Epithelial cell of prostate (primary cell): ENCODE measurements at places on chromosomes 4 and X.

GRCh38 chr4:169931964-169932363, 94.2 kb downstream of the MFAP3L start:
- no peak for DNase-seq

GRCh38 chr4:13907255-13907751, 279.8 kb upstream of the BOD1L1 start:
- DNase-seq: peak; percentile 88

DNA sequence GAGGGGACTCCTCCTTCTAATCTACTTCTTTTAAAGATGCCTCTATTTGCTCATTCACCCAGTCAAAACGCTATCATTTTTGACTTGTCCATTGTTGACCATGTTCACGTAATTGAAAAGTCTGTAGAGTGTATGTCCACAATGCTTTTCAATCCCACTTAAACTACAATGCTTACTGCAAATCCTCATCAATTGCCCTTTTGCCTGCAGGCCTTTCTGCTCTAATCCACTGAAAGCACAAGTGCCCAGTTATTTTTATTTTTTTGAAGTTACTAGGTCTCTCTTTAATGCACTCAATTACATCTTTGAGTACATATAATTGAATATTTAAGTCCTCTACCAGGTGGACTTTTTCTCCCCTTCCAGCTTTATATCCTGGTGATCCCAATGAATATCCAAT, 437.4 kb downstream of the PDGFC start:
- no peak for DNase-seq

- DNase-seq: no peak
Measured at GRCh38 chrX:49205443-49205842, 5.5 kb upstream of the SYP start.

GRCh38 chr4:118947095-118947494, 58.4 kb downstream of the SYNPO2 start:
- DNase-seq: no peak

GRCh38 chr4:183401473-183401872, 43.0 kb upstream of the CDKN2AIP start:
- DNase-seq: no peak

DNA sequence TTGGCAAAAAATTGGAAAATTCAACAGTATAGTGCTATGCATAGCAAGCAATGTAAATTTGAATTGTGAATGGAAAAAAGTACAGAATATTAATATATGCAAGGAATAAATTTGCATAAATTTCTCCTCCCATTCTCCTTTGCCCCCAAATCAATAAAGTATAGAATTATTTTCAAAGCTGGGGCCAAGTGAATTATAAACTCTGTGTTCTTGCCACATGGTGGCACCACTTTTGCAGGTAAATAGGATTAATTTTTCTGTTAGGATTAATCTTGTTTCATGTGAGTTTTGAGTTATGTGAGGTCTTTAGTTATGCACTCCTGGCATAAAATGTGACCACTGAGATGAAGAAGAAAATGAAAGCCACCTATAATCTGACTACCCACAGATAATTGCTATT, 19.9 kb downstream of the COPS4 start:
- no peak for DNase-seq

DNA sequence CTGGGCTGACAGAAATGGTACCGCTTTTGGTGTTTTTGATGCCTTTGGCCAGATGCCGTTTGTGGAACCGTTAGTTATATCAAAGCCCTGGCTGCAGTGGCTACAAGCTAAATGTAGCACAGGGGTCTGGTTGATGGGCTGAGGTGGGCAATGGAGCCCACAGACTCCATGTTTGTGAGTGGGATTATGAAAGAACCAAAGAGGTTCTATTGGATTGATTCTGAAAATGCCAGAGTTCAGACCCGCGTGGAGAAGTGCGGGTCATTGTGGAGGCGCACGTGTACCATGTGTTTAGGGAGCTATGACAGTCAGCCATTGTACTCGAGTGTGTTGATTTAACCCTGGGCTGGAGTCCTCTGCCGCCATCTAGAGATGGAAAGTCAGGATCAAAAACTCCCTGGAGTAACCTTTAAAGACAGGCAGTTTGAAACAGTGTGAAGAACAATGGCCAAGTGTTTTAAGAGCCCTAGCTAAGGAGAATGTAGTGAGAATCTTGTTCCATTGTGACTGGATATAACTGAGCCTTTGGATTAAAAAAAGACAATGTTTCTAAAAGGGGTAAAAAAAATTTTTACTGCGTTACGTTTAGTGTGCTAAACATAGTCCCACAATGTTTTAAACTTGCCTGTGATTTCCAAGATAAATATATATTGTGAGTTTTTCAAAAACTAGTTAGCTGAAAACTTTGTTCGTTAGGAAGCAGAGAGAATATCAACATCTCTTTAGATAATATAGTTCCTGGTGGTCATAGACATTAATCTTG, 12.7 kb downstream of the ART3 start:
- no peak for DNase-seq

DNA sequence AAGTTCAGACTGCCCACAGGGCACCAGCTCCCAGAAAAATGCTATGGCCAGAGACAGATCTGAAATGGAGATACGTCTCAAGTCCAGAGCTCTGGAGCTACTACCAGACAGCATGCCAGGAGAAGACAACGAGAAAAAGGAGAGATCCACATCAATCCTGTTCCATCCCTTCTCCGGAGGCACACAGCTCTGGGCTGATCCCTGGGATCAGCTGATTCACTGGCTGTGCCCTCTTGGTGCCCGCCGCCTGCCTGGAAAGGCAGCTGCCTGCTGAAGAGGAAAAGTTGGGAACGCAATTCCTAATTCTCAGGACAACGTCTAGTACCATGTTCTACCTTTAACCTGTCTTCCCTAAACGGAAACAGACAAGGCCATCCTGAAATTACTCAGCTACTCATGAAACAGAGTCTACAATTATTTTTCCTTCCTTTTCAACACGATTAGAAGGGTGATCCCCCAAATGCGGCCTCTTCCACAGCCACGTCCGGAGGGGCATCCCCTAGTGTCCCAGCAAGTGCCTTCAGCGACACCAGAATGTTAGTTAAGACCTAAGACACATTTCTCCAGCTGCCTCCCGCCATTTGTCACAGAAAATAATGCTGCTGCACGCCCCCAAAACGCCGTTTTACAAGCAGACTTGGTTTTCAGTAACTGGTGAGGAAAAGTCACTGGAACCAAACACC, 2.4 kb downstream of the ZFYVE28 start:
- DNase-seq: no peak

- DNase-seq: no peak
Measured at GRCh38 chr4:66017671-66018070, 347.4 kb upstream of the EPHA5 start.

DNA sequence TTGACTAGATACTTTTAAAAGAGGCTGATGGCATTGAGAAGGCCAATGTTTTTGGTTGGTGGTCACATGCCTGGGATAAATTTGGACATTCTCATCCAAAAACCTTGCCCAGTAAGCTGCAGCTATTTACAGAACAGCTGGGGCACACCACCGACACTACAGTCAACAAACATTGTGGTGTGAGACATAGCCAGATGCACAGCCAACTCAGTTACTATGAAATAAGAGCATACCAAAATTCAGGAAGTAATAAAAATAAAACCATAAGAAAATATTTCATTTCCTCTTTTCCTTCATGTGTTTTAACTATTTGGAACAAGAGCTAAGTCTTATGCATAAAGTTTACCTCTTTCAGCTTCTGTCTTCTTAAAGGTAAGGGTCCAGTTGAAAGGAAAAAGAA, 8.8 kb downstream of the PPM1K start:
- DNase-seq: no peak

- DNase-seq: no peak
Measured at GRCh38 chrX:75986976-75987375, 185.9 kb upstream of the PBDC1 start.

- DNase-seq: peak; percentile 12
Measured at GRCh38 chrX:152824841-152825374, 5.6 kb downstream of the CETN2 start.

DNA sequence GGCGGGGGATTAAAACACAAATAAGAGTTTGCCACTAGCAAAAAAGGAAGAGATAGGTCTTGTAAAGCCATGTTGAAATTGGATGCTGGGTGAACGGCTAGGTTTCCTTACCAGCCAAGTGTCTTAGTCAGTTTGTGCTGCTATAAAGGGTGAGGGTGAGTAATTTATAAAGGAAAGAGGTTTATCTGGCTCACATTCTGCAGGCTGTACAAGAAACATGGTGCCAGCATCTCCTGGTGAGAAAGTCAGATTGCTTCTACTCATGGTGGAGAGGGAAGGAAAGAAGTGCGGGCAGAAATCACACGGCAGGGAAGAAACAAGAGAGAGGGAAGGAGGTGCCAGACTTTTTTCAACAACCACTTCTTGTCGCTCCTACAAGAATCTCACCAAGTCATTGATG, 507.5 kb downstream of the SPOCK3 start:
- DNase-seq: no peak

DNA sequence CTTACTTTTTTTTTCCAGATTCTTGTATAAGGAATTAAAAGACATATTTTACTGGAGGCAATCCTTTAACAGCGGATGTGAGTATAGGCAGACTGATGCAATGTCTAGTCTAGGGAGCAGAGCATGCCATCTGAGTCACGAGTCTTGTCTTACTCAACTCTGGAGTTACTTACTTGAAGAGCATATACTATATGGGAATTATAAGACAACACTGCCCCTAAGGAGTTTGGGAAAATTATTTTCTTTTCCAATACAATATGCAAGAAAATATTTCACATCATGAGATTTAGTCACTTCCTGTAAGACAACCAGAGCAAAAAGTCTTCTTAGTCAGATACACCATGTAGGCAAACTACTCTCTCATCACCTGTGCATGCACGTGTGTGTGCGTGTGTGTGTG, 537.3 kb upstream of the FTHL17 start:
- peak; percentile 64 for DNase-seq

GRCh38 chr4:129362691-129363274, 266.8 kb downstream of the C4orf33 start:
- DNase-seq: no peak

GRCh38 chrX:76862509-76862908, 435.0 kb downstream of the MAGEE1 start:
- no peak for DNase-seq

- no peak for DNase-seq
Measured at GRCh38 chrX:21996872-21997455, 35.2 kb upstream of the PHEX start.

DNA sequence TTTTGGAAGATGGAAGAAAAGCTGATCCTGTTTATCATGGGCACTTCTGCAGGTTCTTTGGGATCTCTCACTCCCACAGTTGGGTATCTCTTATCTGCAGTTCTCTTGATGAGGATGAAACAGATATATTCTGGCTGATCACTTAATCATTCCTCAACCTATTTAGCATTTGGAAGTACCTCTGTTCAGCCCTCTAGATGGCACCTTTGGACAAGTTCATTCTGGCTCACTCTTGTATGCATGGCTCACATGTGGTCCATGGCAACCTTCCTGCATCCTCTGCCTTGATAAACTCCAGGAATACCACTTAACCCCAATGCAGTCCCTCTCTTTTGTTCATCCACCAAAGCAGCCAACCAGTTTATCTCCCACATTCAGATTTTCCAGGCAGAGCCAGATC, 74.2 kb downstream of the SMARCA5 start:
- no peak for DNase-seq

- no peak for DNase-seq
Measured at GRCh38 chr4:56026596-56026995, 77.9 kb downstream of the CEP135 start.

- no peak for DNase-seq
Measured at GRCh38 chrX:267771-268261, 13.4 kb upstream of the PLCXD1 start.

DNA sequence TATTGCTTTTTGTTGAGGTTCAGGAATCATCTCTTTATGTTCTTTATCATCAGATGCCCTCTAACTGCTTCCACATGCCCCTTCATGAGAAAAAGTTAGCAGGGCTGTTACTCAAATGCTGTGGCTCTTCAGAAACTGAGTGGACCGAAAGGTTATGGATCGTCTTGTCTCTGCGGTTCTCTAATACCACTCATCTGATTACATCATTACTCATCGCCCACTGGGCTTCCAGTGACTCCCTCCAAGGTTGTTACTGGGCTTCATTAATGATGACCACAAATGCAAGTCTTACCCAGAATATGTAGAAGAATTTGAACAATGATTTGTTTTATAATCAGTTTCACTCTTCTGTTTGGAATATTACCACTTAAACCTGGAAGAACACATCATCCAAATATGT, 67.7 kb downstream of the RWDD4 start:
- no peak for DNase-seq

- DNase-seq: no peak
Measured at GRCh38 chr4:67483868-67484602, 61.3 kb downstream of the CENPC start.

DNA sequence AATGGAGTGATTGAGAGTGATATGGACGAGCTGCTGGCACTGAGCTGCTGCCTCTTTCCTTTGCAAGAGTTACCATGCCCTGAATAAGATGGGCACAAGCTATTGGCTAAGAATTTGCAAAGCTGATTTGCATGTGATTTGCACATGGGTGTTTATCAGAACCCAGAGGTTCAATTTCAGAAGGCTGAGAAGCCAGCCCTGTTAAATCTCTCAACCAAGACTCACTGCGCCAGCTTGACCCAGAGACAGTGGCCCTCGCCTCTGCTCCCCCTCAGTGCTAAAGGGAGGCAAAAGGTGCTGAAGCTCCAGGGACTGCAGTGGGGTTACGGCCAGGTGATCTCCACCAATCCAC, 701 bp downstream of the ARHGAP4 start:
- DNase-seq: no peak

DNA sequence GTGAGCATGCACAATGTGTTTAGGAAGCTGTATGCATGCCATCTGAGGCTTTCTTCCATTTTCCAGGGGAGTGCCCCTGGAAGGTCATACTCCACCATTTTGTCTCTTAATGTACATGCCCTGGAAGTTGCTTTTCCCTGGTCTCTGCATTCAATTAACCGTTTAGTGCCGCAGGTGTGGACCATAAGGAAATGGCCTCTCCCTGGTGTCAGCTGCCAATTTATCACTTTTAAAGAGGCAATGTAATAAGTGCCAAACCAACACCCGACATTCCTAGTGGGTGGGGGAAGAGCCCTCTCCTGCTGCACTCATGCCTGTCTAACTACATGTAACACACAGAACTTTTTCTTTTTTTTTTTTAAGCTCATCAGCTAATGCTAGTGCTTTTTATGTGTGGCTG, 7.1 kb upstream of the BST1 start:
- no peak for DNase-seq

- no peak for DNase-seq
Measured at GRCh38 chr4:4918067-4918466, 58.6 kb downstream of the MSX1 start.

DNA sequence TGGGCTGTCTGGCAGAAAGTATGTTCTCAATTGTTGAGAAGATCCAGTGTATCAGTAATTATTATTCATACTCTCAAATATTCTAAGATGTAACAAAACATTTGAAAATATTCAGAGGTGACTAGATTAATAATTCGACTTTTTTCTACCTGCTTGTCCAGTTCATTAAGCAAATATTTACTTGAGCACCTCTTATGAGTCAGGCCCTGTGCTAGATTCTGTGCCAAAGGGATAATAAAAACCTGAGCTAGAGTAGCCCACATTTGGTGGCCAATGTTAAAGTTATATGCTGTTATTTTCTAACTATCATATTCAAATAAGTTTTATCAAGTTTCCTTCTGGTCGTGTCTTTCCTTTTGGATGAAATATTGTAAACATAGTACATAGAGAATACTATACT, 58.5 kb downstream of the ARHGAP10 start:
- DNase-seq: no peak
